ENCODE measurements at places on chromosomes 3 and 15.

- peak; percentile 68 for DNase-seq
Observed at GRCh38 chr15:88083811-88084760, 172.5 kb downstream of the NTRK3 start.

DNA sequence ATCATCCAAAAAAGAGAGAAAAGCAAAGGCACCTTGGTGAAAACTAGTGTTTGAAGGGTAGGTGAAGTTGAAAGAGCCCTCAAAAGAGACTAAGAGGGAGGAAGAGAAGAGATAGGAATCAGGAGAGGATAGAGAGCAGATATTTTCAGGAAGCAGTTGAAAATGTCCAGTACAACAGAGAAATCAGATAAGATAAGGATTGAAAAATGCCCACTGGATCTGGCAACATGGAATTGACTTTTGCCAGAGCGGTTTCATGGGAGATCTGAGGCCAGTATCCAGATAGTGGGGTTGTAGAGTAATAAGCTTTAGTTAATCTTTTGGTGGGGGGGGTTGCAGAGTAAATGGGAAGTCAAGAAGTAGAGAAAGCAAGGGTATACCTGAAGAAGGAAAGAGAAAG lies 337.4 kb downstream of the IL5RA start:
- no peak for DNase-seq

- DNase-seq = no peak
Observed at GRCh38 chr15:74397239-74398068, 30.0 kb upstream of the CYP11A1 start.

DNA sequence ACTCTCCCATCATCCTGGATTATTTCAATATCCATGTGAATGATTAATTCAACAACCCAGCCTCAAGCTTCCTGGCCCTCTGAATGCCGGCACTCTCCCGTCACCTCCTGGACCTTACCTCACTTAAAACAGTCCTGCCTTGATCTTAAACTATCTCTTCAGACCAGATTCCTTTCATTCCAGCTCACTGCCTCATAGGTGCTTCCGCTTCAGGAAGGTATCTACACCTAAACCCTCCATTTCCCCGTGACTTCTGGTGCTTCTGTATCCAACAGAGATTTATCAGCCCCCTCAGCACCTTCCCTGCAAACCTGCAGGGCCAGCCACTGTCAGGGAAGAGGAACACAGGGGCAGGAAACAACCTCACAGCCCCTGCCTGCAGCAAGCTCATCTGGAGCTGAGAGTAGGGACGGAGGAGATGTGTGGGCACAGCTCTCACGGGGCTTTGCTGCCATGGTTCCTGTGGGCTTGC lies 98.9 kb upstream of the TJP1 start:
- no peak for DNase-seq

GRCh38 chr3:175836617-175837016 lies 977.5 kb downstream of the NAALADL2 start:
- no peak for DNase-seq

DNA sequence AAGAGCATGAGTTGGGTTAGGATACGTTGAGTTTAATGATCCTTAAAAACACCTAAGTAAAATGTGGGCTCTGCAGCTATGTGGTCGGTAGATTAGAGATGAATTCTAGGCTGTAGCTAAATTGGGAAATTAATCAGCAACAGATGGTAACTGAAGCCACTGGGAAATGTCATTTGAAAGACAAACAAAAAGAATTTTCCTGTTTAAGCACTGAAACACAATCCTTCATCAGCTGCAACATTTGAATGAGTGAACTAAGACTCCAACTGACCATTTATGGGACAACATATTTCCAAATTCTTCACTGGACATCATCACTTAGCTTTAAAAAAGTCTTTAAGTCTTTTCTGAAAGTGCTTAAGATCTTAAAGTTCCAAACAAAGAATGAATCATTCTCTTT lies 226.9 kb downstream of the ZNF385D start:
- peak; percentile 17 for DNase-seq

DNA sequence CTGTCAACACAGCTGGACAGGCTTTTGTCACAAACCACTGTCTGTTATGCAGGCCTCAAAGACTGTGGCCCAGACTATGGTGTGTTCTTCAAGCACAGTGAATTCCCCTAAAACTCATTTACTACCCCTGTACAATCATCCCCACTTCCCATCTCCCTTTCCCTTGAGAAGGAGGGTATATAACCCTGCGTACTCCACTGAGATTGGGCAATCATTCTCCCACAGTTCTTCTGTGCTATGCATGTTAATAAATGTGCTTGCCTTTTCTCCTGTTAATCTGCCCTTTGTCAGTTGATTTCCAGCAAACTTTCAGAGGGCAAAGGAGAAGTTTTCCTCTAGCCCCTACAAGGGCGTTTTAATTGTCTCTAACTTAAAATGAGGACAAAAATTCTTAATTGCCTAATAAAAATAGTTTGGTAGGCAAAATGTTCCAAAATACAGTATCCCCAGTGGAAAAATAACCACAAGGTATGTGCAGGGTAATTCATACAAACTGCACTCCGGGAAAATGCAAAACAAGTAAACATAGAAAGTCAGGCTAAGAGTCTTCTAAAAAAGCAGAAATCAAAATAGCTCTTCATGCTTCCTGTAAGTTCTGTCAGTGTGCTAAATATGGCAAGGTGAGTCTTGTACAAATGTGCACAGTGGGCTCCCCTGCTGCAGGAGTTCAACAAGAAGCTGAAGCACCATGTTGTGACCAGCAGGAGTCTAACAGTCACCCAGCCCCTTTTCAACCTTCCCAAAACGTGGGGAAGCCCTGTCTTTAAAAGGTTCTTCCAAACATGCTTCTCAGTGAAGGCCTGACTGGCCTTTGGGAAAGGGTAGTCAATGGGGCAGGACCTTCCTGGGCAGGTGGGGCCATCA lies 10.2 kb downstream of the ATP10A start:
- DNase-seq = no peak

- DNase-seq = no peak
Observed at GRCh38 chr3:24149032-24149431, 203.9 kb downstream of the NR1D2 start.

DNA sequence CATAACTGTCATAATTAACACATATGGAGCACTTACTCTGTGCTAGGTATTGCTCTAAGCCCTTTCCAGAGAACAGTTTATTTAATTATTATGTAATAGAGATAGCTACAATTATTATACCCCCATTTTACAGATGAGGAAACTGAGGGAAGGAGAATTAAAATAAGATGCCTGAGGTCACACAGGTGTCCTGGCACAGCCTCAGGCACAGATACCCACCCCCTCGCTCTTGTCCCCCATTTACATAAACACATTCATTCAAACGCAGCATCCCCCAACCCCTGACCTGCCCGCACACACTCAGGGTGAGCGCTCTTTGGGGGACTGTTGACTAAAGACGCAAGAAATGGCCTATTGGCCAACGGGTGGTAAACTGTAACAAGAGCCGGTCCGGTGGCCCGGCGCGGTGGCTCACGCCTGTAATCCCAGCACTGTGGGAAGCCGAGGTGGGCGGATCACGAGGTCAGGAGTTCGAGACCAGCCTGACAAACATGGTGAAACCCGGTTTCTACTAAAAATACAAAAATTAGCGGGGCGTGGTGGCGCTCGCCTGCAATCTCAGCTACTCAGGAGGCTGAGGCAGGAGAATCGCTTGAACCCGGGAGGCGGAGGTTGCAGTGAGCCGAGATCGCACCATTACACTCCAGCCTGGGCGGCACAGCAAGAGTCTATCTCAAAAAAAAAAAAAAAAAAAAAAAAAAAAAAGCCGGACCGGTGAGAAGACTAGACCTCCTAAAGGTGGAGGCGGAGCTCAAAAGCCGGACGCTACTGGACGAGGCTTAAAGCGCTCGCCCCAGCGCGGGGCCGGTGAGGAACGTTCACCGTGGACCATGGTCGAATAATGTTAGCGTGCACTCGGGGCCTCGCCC lies 1.9 kb upstream of the ISL2 start:
- no peak for DNase-seq

- no peak for DNase-seq
Observed at GRCh38 chr15:69167218-69167846, 6.9 kb downstream of the GLCE start.

DNA sequence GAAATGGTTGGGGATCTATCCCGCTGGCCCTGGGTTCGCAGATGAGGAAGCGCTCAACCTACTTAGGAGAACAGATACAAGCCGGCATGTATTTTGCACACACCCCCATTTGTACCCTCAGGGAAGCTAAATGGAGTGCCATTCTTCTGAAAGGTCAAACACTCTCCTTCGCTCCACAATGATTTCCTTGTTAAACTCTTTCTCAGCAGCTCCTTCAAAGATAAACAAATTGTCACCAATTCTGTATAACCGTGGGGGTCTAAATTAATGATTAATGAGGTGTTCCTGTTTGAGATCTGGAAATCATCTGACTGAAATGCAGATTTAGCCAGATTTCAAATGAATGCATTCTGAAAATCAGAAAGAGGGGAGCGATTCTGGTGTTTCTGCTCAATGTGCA lies 124.0 kb downstream of the MEGF11 start:
- DNase-seq = no peak

DNA sequence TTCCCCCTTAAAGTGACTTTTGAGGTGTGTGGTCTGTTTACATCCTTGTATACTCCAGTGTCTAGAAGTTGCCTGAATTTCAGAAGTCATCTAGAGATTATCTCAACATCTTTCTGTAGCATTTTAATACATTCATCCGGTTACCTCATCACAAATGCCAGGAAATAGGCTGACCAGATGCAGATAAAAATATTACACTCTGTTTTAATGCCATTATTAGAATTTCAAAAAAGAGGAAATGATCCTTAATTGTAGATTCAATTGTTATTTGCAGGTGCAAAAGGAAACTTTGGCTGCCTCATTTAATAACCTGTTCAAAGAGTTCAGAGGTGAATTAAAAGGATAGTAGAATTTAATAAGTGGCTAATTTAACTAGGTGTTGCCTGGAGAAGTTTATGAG lies 290.9 kb downstream of the C3orf38 start:
- DNase-seq = no peak

DNA sequence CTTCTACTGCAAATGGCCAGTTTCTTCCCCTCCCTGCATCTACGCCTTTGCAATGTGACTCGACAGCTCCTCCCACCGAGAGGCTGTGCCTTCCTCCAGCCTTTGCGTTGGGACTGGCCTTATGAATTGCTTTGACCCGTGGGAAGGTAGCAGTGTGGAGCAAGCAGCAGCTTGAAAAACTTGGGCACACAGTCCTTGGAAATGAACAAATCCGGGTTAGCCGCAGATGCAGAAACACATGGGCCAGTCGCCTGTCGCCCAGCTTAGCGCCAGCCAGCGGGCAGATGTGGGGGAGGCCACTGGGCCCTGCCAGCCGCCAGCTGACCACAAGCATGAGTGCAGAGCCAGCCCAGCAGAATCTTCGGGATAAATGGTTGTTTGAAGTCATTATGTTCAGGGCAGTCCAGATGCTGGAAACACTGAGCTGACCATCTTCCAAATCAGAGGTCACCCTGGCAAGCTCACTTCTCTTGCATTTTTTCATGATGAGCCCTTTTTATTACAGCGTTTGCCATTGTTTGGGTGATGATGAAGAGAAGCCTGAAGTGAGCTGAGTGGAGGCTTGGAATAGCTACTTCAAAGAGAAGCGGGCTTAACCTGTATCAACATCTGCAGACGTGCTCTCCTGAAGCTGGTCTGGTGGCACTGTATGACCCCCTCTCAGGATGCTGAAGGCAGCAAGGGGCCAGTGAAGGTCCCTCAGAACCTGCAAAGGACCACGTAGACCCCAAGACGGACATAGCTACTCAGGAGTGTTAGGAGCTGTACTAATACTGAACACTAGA lies 9.8 kb downstream of the SELENOS start:
- DNase-seq = no peak

DNA sequence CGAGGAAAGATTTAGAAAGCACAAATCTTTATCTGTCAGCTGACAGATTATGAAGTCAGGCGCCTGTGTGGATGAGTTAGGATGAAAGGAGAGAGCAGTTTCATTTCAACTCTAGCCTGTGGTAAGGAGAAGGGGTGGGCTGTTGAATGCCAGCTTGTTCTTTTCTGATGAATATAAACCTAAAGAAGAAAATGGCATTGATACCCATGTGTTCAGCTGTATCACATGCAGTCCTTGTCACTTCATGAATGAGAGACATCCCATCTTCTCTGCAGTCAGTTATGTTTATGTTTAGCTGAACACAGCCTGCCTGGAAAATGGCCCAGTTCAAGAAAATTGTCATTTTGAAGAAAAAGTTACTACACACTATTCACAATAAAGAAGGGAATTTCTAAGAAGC lies 345.7 kb upstream of the RBMS3 start:
- no peak for DNase-seq

DNA sequence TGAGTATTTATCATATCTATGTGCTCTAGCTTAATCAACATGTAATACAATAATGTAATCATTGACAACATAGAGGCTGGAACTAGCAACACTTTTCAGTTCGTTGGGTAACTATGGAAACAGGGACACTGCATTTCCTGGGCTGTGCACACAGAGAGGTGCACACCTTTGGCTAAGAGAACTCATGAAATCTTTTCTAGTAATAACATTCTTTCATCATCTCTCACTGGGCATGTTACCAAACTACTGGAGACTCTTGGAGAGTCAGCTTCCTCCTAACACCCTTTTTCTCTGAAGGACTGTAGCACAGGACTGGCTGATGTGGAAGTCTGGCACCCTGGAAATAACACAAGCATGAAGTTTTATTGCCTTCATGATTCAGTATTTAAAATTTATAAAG lies 135.6 kb downstream of the KCNMB2 start:
- no peak for DNase-seq

GRCh38 chr15:39914977-39915376 lies 5.1 kb downstream of the GPR176 start:
- DNase-seq = no peak

DNA sequence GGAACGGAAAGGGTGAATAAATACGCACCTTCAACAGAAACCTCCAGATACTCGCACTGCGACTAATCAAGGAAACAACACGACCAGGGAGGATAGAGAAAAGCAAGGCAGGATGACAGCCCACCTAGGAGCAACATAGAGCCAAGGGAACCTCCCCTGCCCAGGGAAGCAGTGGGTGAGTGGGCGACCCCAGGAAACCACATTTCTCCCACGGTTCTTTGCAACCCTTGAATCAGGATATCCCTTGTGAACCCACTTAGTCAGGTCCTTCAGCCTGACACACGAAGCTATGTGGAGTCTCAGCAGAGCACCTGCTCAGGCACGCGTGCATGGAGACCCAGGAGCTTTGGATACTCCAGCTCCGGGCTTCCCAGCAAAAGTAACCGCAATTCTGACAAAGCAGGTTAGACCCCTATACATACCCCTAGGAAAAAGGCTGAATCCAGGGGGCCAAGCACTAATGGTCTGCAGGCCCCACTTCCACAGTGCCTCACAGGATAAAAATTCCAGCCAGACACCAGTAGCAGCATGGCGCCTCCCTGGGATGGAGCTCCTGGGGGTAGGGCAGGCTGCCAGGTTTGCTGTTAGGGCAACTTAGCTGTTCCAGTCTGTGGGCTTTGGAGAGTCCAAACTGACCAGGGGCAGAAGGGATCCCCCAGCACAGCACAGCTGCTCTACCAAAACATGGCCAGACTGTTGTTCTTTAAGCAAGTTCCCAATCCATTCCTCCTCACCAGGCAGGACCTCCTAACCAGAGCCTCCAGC lies 38.4 kb upstream of the PXYLP1 start:
- no peak for DNase-seq

GRCh38 chr3:119562307-119562961 lies 3.0 kb upstream of the CD80 start:
- no peak for DNase-seq
